Activated CD8-positive, alpha-beta memory T cell treated with anti-CD3 and anti-CD28 coated beads, Interleukin-2, amount 50 U/mL, for 48 hours (primary cell): ENCODE measurements at places on chromosomes 6 and 20.

GRCh38 chr20:51384875-51385274 is 157.6 kb downstream of the NFATC2 start:
- DNase-seq, result no peak

GRCh38 chr6:9250852-9251251 is 815.5 kb upstream of the SLC35B3 start:
- no peak for DNase-seq

DNA sequence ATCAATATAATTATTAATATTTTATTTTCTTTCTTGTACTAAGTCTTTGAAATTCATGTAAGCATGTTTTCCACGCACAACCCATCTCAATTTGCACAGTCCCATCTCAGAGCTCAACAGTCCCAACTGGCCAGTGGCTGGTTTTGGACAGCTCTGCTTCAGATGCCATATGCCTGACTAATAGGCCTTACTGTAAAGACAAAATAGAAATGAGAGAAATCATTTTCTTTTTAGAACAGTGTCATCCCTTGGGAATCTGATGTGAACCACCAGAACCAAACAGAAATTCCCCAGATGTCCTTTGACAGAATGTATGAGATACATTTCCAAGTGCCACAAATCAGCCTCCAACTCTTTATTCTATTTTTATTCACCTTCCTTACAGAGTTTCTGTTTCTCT is 338.9 kb downstream of the ESR1 start:
- DNase-seq, result no peak

- no peak for DNase-seq
Observed at GRCh38 chr6:38155621-38156204, 336.2 kb downstream of the ZFAND3 start.
